NCI-H748 treated with DMSO at 0.1 percent for 48 hours (cell line): ENCODE measurements at places on chromosomes 7 and 10.

DNA sequence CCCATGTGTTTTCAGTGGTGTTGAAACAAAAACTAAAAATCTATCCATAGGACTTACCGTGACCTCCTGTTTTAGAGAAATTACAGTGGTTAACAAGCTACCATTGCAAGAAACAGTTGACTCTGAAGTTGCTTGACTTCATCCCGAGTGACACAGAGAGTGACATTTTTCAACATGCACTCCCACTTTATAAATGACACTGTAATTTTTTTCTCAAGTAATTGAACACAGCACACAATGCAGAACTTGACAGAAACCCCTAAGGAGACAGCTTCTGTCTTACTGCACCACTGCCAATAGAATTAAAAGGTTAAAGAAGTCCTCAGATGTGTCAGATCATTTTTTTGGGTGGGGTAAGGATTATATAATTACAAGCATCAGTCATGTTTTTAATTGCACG is 246.1 kb downstream of the CELF2 start:
- no peak for DNase-seq

GRCh38 chr10:30190577-30191552 is 131.5 kb upstream of the JCAD start:
- DNase-seq: no peak

DNA sequence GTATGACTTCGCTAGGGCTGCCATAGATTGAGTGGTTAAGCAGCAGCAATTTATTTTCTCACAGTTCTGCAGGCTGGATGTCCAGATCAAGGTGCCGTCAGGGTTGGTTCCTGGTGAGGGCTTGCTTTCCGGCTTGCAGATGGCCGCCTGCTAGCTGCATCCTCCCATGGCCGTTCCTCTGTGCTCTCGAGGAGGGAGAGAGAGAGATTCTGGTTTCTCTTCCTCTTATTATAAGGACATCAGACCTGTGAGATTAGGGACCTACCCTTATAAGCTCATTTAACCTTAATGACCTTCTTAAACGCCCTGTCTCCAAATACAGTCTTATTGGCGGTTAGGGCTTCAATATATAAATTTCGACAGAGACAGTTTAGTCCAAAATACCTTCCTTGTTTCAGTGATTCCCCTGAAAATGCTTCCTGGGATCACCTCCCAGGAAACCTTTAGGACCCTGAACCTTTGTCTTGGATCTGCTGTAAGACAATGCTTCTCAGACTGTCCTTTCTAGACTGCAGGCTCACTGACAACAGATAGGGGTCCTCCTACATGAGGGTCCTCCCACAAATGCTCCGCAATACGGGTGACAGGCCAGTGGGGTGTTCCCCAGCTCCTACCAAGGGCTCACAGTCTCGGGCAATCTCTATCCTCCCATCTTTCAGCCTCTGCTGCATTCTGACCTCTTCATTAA is 82.5 kb upstream of the BAIAP2L1 start:
- DNase-seq: no peak

DNA sequence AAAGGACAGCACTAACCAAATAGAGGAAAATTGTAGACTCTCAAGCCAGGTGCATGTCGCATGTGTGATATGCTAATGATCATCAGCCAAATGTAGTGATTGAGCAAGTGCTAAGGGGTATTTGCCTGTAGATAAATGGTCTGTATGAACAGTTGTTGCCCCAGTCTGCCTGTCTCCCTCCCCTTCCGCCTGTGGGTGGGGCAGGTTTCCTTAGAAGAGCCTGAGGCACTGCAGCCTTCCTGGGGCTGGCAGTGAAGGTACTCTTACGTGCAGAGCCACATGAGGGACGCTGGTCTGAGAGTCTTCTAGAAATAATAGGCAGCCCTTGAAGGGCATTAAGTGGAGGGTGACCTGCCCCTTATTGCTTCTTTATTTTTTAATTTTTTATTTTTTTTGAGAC is 152.1 kb downstream of the SNX10 start:
- DNase-seq: no peak

GRCh38 chr10:42755028-42755451 is 27.6 kb upstream of the BMS1 start:
- DNase-seq: no peak

- DNase-seq: no peak
These were observed 34.2 kb downstream of the TACR2 start for GRCh38 chr10:69382382-69383117.

DNA sequence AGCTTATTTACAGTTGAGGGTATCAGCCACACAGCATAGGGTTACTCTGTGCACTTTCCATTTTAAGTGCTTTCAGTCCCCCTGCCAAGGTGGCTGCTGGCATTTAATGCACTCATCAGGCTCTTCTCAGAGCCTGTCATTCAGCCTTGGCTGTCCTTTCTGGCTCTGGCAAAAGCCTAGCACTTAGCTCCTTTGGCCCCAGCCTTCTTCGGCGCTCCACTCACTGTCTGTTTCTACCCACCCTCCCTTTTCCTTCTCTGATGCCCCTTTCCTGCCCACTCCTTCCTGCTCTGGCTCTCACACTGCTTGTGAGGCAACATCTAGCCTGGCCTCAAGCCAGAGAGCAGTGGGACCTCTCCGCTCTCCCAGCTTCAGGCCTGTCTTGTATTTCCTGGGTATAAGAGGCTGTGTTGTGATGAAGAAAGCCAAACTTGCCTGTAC is 60.2 kb downstream of the WIPF3 start:
- DNase-seq: no peak

- DNase-seq: no peak
These were observed 2.9 kb upstream of the CDK14 start for GRCh38 chr7:90593205-90593604.

DNA sequence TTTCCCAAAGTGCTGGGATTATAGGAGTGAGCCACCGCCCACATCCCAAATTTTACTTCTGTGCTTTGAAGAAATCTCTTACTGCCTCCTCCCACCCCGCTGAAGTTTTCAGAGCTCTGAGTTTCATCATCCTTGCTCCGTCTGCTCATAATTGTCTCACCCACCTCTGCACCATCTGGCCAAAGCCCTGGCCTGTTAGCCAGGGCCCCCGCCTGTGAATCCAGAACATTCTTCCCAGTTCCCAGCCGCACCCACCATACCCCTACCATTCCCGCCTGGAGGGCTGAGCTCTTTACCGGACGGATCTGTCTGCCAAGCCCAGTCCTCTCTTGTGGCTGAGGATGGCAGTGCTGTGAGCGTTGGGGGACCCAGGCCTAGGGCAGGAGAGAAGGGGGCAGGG is 14.5 kb downstream of the SSC4D start:
- DNase-seq: no peak

- DNase-seq: no peak
These were observed 1.9 kb upstream of the ITPRIP start for GRCh38 chr10:104340111-104340526.
